ENCODE measurements at places on chromosomes 12 and 14.

- no peak for DNase-seq
Measured at GRCh38 chr14:69027242-69027913, 48.3 kb upstream of the ACTN1 start.

- DNase-seq = no peak
Measured at GRCh38 chr14:35254736-35255135, 37.4 kb upstream of the PSMA6 start.

DNA sequence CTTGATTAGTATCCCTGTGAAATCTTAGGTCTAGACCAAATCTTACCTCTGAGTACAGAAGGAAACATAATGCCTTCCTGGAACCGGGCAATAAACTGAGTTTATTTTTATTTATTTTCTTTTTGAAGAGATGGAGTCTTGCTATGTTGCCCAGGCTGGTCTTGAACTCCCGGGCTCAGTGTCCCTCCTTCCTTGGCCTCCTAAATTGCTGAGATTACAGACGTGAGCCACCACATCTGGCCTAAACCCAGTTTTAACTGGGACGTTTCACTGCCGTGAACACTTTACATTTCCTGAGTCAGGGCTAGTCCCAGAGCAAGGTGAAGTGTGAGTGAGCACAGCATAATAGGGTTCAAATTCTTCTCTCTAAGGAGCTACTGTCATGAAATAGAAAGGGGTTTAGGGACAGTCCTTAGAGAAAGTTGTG lies 671 bp downstream of the GUCY2C start:
- no peak for DNase-seq

DNA sequence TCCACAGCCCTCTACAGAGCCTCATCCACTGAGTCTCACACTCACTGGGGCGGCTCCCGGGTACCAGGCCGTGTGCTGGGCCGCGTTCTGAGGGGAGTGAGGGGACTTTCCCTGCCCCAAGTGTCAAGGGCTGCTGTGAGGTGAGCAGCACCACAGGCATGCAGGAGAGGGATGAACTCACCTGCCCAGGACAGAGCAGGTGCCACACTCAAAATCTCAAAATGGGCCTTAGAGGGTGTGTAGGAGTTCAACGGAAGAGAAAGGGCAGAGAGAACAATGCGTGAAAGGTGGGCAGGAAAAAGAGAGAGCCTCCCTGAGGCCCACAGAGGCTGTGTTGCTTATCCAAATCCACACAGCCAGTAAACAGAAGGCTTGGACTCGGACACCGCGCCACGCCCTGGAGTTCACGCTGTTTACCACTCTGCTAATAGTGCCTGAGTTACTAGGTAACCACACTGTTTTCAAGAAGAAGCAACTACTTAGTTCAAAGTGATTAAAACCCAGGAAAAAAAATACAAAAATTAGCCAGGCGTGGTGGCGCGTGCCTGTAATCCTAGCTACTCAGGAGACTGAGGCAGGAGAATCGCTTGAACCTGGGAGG lies 32.7 kb downstream of the TSPAN11 start:
- no peak for DNase-seq

DNA sequence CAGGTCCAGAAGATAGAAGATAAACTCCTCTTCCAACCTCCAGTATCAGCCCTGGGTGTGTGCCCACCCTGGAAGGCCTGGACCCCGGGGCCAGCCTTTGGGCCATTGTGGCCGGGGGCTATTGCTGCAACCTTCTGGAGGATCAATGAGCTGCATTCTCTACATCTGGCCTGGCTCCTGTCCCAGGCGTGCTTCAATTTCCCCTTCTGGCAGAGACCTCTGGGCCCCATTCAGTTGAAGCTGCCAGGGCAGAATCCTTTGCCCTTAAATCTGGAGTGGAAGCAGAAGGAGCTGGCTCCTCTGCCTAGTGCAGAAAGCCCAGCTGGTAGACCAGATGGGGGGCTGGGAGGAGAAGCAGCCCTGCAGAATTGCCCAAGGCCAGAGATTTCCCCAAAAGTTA lies 10.0 kb downstream of the NYNRIN start:
- DNase-seq = no peak

DNA sequence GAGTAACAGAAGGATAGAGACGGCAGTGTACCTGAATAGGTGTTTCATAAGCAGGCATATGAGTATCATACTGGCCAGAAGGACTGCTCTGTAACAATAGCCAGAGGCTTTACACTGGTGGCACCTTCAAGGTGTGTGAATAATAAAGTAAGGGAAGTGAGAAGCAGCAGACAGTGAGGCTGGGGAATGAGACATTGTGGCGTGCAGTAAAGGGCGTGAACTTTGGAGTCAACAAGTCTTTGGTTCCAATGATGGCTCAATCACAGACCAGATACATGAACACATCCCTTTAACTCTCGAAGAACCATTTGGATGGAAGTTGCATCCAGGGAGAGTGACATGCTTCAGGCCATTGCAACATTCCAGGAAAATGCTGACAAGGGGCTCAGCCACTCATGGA lies 32.0 kb upstream of the CCND2 start:
- no peak for DNase-seq

DNA sequence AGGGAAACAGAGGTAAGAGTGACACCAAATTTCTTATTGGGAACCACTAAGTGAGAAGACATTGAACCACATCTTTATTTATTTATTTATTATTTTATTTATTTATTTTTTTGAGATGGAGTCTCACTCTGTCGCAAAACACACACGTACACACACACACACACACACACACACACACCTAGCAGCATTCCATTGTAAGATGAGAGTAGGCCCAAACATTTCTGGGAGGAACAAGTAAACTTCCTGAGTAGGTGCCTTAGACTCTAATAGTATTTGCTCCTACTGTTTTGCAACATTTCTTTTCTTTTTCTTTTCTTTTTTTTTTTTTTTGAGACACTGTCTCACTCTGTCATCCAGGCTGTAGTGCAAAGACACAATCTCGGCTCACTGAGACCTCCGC lies 7.1 kb upstream of the CDC42BPB start:
- DNase-seq = no peak

DNA sequence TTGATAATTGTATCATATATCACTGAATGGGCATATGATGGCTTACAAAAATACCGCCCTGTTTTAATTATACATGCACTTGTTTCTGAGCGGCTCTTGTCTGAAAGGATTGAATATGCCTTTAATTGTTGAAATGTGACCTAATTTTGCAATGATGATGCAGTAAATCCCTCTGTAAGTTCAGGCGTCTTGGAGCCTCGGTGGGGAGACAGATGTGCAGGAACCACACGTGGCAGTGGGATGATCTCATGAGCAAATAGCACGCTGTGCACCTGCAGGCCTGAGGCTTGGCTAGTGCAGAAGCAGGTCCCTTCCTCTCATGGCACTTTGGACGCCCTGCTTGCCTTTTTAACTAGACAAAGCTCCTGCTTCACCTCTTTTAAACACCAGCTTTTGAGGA lies 49.3 kb upstream of the ASPG start:
- DNase-seq = no peak

GRCh38 chr12:14442221-14442881 lies 76.9 kb downstream of the ATF7IP start:
- DNase-seq = no peak

DNA sequence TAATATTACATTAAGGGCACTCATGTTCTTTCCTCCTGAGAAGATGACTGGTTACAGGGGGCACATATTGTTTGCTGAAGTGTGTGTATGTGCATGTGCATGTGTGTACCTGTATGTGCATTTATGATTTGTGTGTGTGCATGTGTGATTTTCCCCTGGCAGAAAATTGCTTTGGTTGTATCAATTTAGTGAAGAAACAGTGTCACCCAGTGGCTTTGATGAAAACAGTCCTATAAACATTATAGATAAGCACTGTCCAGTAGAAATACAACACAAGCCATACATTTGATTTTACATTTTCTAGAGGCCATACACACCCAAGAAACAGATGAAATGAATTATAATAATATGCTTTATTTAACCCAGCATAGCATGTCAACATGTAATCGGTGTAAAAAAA lies 8.6 kb downstream of the PDE3A start:
- DNase-seq = no peak

DNA sequence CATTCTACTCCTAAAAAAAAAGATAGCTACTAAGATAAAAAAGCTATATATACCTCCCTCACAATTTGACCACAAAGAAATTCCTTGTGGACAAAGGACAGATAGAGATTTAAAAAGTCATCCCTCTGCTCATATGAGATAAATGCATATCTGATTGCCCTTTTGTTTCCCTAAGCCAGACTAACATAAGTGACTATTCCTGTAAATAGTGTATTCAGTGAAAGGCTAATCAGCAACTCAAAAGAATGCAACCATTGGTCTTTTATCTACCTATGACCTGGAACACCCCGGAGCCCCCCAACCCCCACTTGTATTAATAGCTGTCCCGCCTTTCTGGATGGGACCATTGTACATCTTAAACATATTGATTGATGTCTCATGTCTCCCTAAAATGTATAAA lies 6.3 kb upstream of the TMPO start:
- DNase-seq = no peak

DNA sequence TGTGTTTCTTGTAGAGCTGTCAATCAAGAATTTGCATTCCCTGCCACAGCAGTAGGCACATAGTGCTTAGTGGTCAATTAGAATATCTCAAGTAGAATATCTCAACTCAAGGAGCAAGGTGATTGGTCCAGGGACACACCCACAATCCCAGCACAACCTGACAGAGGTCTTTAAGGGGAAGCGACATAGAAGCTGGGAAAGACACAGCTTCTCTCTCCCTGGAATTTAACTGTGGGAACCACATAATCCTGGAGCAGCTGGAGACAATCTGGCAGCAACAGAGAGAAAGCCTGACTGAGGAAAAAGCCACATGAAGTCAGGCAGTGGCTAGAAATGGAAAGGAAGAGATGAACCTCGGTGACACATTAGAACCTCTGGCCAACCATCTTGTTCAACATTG lies 85.7 kb upstream of the LMO3 start:
- DNase-seq = no peak
